ENCODE measurements at places on chromosomes 5 and 9. TPM values are rescaled to one million over a fixed set of nuclear protein-coding genes. Genes with fewer than 3 reads are reported as not detected.

GRCh38 chr9:114214686-114215414, 59.5 kb downstream of the COL27A1 start:
- H3K4me3 ChIP-seq, result no peak overlapping the region
- no peaks in the 10 kb centered on the region for H3K27me3 ChIP-seq
- DNase-seq, result no peak
- H3K4me1 ChIP-seq, result no peaks in the 10 kb centered on the region
- no peak overlapping the region for H3K27ac ChIP-seq
- H3K36me3 ChIP-seq, result no peaks in the 10 kb centered on the region

- no peaks in the 10 kb centered on the region for H3K27me3 ChIP-seq
- H3K4me1 ChIP-seq, result peaks cover 4% of the 10 kb centered on the region
- H3K4me3 ChIP-seq, result no peak overlapping the region
- no peak for DNase-seq
- H3K36me3 ChIP-seq, result peaks cover 32% of the 10 kb centered on the region
Observed at GRCh38 chr9:124355941-124356744, 59.1 kb downstream of the PSMB7 start.

MAMDC2 gene
- total RNA-seq, result 0.22 TPM

CDO1 gene
- 98.9 TPM for total RNA-seq

DNA sequence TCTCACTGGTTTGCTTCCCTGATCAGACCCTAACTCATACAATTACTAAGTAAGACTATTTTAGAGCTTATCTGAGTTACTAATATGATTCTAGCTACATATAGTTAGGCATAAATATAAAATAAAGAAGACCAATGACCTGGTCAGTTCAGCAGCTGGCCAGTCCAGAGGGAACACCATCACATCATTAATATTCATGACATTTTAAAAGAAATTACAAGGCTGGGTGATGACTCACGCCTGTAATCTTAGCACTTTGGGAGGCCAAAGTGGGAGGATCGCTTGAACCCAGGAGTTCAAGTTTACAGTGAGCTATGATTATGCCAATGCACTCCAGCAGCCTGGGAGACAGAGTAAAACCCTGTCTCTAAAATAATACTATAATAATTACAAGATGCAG, 37.0 kb upstream of the CDC42SE2 start:
- H3K36me3 ChIP-seq, result no peaks in the 10 kb centered on the region
- H3K4me1 ChIP-seq, result no peaks in the 10 kb centered on the region
- no peak for DNase-seq
- no peaks in the 10 kb centered on the region for H3K27me3 ChIP-seq
- no peak overlapping the region for H3K4me3 ChIP-seq

GRCh38 chr5:16534280-16534679, 68.7 kb upstream of the ZNF622 start:
- DNase-seq, result no peak
- H3K4me1 ChIP-seq, result peaks cover 4% of the 10 kb centered on the region
- no peaks in the 10 kb centered on the region for H3K27me3 ChIP-seq

SEMA5A gene
- 4.1 TPM for total RNA-seq

Data from right lobe of liver (tissue), 6 donors.